Uterine smooth muscle cell (primary cell): ENCODE measurements at places on chromosomes 1 and 21. TPM values are rescaled to one million over a fixed set of nuclear protein-coding genes. Genes with fewer than 3 reads are reported as not detected.

Gene FCGR3B
- not detected in 2 replicates for total RNA-seq

Gene TSPEAR
- not detected in 2 replicates for total RNA-seq

Gene RIPK4
- not detected in 2 replicates for total RNA-seq

Gene KIAA1614
- total RNA-seq = 6.3 and 6.5 TPM in 2 replicates

Gene EFHD2
- total RNA-seq = 36.0 and 49.6 TPM in 2 replicates
